Dermis blood vessel endothelial cell (primary cell): ENCODE measurements at places on chromosomes 3 and 15. TPM values are rescaled to one million over a fixed set of nuclear protein-coding genes. Genes with fewer than 3 reads are reported as not detected.

The VPS8 gene
- total RNA-seq: 61.2 and 75.9 TPM in 2 replicates

The CORO2B gene
- 1.0 and 1.4 TPM in 2 replicates for total RNA-seq

GRCh38 chr3:58404396-58404795, 29.2 kb downstream of the PDHB start:
- peak; percentile 28 for DNase-seq

GRCh38 chr3:124172816-124173215, 180.9 kb upstream of the ROPN1 start:
- DNase-seq: no peak

The HIGD2B gene
- not detected in 2 replicates for total RNA-seq

- DNase-seq: no peak
These were observed 19.2 kb upstream of the LOXL1 start for GRCh38 chr15:73907035-73907408.

GRCh38 chr15:84781495-84781894, 33.1 kb downstream of the ZNF592 start:
- DNase-seq: no peak

GRCh38 chr15:66670762-66671580, 31.1 kb upstream of the SMAD6 start:
- no peak for DNase-seq

DNA sequence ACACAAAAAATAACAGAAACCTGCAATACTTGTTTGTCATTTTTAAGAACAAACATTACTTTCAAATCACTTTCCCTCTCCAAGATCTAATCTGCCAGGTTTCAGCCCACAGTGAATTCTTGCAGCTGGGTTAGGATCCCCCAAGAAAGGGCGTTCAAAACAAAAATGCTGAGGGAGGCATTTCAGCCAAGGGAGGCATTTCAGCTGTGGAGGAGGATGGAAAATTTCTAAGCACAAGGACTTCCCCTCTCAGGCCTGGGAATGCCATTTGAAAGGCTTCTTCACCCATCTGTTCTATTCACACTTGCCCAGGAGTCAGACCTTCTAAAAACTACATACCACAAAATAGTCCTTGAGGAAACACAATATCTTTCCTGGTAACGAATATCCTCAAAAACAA, 69.1 kb downstream of the P3H2 start:
- DNase-seq: no peak

GRCh38 chr15:67150023-67150860, 84.8 kb downstream of the SMAD3 start:
- peak; percentile 98 for DNase-seq

GRCh38 chr3:122443090-122443489, 27.2 kb upstream of the WDR5B start:
- no peak for DNase-seq

- DNase-seq: no peak
These were observed 781.9 kb upstream of the GRM7 start for GRCh38 chr3:6079011-6079410.

- no peak for DNase-seq
These were observed 46.3 kb downstream of the NANOGP8 start for GRCh38 chr15:35038626-35039451.
